ENCODE measurements at places on chromosomes 1 and 21. TPM values are rescaled to one million over a fixed set of nuclear protein-coding genes. Genes with fewer than 3 reads are reported as not detected.
A peak's percentile ranks its signal among the peaks of the same experiment; 100 is the strongest.

TP73 gene
- 15.2 TPM for total RNA-seq

SLC22A15 gene
- 1.8 TPM for total RNA-seq

DNA sequence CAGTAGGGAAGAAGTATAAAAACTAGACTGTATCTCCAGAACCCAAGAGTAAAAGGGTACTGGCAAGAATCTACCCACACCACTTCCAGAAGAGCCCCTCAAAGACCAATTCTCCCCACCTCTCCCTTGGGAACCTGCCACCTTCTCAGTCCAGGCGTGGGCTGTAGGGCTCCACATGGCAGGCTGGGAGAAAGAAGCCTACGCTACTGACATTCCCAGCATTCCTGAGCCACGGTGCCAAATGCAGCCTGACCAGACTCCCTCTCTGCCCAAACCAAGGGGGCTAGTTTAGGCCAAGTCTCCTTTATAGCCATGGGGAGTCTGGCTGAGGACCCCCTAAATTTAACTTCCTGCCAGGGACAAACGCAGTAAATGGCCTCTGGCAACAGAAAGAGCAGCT is 2.0 kb downstream of the UBE2Q1 start:
- H3K27me3 ChIP-seq = no peaks in the 10 kb centered on the region
- H3K4me1 ChIP-seq = peaks cover 27% of the 10 kb centered on the region
- H3K36me3 ChIP-seq = peaks cover 42% of the 10 kb centered on the region
- no peak for DNase-seq
- peak overlapping the region; percentile 86 for H3K4me3 ChIP-seq

SAMD11 gene
- 0.61 TPM for total RNA-seq

- no peaks in the 10 kb centered on the region for H3K4me1 ChIP-seq
- H3K4me3 ChIP-seq = no peak overlapping the region
- peaks cover 4% of the 10 kb centered on the region for H3K27me3 ChIP-seq
- H3K36me3 ChIP-seq = no peaks in the 10 kb centered on the region
- H3K27ac ChIP-seq = no peak overlapping the region
Measured at GRCh38 chr1:18581420-18581880, 49.2 kb upstream of the PAX7 start.

TMEM9 gene
- 10.7 TPM for total RNA-seq

AMY2B gene
- 8.0 TPM for total RNA-seq

GRCh38 chr1:116986421-116987255 is 14.9 kb upstream of the CD101 start:
- peaks cover 4% of the 10 kb centered on the region for H3K27me3 ChIP-seq
- no peak for DNase-seq
- H3K36me3 ChIP-seq = no peaks in the 10 kb centered on the region

GRCh38 chr1:188006354-188006753 is 1177.6 kb downstream of the PLA2G4A start:
- H3K4me1 ChIP-seq = no peaks in the 10 kb centered on the region
- no peak for DNase-seq
- H3K36me3 ChIP-seq = no peaks in the 10 kb centered on the region
- H3K4me3 ChIP-seq = no peak overlapping the region
- H3K27me3 ChIP-seq = no peaks in the 10 kb centered on the region
- H3K27ac ChIP-seq = no peak overlapping the region

CDA gene
- not detected for total RNA-seq

DNA sequence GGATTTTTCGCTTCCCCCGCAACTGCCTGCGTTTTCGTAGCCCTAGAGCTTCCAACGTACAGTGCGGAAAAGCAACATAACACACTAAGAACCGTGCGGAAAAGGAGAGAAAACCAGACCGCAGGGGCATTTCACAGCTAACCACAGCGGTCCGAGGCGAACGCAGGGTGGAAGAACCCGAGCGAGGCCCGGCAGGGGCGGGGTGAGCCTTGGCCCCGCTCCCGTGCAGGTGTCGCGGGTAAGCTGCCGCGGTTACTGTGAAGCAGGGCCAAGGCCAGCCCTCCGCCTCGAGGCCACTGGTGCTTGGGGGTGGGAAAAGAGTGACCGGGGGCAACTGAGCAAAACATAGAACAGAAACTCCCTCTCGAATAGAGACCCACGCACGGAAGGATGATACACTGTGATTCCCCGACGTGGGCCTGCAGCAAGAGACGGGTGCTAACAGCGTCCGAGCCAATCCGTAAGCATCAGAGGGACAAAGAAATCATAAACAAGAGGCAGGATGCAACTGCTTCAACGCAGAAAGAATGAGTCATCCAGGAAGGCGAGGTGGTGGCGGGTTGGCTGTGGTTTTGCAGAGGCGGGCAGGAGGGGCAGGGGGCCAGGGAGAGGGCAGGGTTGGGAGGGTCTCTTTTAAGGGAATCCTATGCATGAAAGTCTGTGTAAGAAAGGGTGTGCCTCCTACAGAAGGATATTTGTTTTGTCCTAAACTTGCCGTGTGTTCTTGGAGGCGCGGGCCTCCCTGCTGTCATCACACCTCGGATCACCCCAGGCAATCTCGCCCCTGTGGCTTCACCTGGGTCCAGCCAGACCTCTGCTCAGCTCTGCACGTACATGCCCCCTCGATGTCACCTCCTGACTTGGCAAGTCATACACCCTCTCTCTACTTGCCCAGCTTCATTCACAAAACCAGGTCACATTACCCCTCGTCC is 7.3 kb downstream of the GNG4 start:
- H3K27me3 ChIP-seq = peaks cover 54% of the 10 kb centered on the region
- H3K27ac ChIP-seq = peak overlapping the region; percentile 79
- peaks cover 29% of the 10 kb centered on the region for H3K4me1 ChIP-seq
- DNase-seq = peak; percentile 90
- H3K4me3 ChIP-seq = peak overlapping the region; percentile 72

- H3K4me3 ChIP-seq = no peak overlapping the region
- no peaks in the 10 kb centered on the region for H3K36me3 ChIP-seq
- DNase-seq = no peak
- no peak overlapping the region for H3K27ac ChIP-seq
Measured at GRCh38 chr1:14937288-14937949, 216.1 kb upstream of the TMEM51 start.

DNA sequence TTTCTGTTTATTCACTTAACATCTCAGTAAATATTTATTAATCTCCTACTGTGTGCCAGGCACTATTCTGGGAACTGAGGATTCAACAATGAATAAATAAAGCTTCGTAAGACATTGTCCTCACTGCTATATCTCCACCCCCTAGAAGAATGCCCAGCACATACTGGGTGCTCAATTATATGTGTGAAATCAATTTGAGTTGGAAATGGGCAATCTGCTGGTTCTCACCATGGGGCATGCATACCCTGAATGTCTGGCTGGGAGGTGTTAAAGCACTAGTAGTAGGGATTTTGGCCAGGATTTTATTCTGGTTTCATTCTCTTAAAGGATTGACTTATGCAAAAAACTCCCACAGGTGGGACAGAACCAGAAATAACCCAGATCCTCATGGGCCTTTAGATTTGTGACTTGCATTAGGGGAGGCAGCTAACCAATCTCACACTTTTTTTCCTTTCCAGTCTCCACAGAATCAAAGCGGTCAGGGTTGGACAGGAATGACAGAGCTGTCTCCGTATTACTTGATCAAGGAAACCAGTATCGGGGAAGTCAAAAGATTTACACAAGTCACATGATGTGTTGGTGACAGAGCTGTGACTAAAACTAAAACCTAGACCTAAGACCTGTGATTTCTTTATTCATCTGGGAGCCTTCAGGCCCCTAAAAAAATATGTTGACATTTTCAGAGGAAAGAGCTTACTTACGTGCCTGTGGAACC is 12.8 kb downstream of the GFI1 start:
- H3K27ac ChIP-seq = peak overlapping the region; percentile 81
- peaks cover 78% of the 10 kb centered on the region for H3K36me3 ChIP-seq
- no peaks in the 10 kb centered on the region for H3K27me3 ChIP-seq
- peak; percentile 77 for DNase-seq
- peak overlapping the region; percentile 5 for H3K4me3 ChIP-seq

DNA sequence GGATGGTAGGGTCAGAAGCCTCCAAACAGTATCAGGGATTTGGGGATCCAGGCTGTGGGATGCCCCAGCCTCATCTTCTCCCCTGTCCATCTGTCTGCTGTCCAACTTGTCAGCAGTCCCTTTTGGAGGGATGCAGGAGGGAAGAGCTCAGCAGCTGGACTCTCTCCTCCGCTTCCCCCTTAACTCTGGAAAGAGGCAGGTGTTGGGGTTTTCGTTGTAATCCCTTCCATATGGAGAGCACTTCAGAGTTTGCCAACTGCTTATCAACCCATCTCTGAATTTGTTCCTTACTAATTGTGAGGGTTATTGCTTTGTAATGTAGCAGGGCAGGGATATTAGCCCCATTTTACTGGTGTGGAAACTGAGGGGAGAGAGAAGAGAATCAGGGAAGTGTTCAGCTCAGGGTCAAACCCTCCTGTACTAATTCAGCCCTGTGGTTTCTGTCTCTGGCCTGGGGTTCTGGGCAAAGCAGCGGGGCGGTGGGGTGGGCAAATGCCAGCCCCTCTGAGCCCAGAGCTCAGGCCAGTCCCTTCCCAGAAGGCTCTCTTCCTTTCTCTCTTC is 3.2 kb downstream of the CITED4 start:
- H3K36me3 ChIP-seq = peaks cover 2% of the 10 kb centered on the region
- no peak overlapping the region for H3K27ac ChIP-seq
- peaks cover 16% of the 10 kb centered on the region for H3K4me1 ChIP-seq
- peaks cover 30% of the 10 kb centered on the region for H3K27me3 ChIP-seq

DNA sequence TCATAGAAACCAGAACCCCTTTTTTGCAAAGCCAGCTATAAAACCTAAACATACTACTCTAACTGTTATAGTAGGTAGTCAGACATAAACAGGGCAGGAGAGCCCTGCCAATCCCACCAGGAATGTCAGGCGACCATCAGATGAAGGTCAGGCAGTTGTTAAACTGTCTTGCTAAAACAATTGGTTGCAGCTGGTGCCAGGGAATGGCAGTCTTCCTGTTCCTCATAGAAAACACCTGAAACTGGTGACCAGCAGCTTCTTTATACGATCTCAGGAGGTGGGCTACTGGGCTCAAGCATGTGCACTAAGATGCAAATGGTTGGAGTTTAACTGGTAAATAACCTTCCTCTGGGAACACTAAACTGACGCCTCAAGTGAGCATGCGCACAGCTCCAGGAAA is 224.1 kb downstream of the COL11A1 start:
- no peak overlapping the region for H3K27ac ChIP-seq
- DNase-seq = no peak
- no peaks in the 10 kb centered on the region for H3K27me3 ChIP-seq

- H3K4me1 ChIP-seq = no peaks in the 10 kb centered on the region
- no peak for DNase-seq
- H3K4me3 ChIP-seq = no peak overlapping the region
- H3K27me3 ChIP-seq = peaks cover 4% of the 10 kb centered on the region
- no peaks in the 10 kb centered on the region for H3K36me3 ChIP-seq
Measured at GRCh38 chr1:112729909-112730308, 14.8 kb upstream of the PPM1J start.

SH2D2A gene
- total RNA-seq = 157 TPM

- H3K4me3 ChIP-seq = peak overlapping the region; percentile 97
- peak overlapping the region; percentile 75 for H3K27ac ChIP-seq
- peaks cover 6% of the 10 kb centered on the region for H3K36me3 ChIP-seq
- DNase-seq = no peak
- H3K27me3 ChIP-seq = no peaks in the 10 kb centered on the region
Measured at GRCh38 chr1:111204983-111205713, 4.7 kb upstream of the DENND2D start.

SLFNL1 gene
- 0.35 TPM for total RNA-seq

PRR9 gene
- total RNA-seq = not detected

- peak overlapping the region; percentile 93 for H3K4me3 ChIP-seq
- no peaks in the 10 kb centered on the region for H3K27me3 ChIP-seq
- peak overlapping the region; percentile 70 for H3K27ac ChIP-seq
- peaks cover 12% of the 10 kb centered on the region for H3K36me3 ChIP-seq
- peaks cover 62% of the 10 kb centered on the region for H3K4me1 ChIP-seq
Measured at GRCh38 chr1:11736746-11737639, 1.1 kb downstream of the AGTRAP start.

- peak; percentile 42 for DNase-seq
- peaks cover 9% of the 10 kb centered on the region for H3K4me1 ChIP-seq
- peaks cover 9% of the 10 kb centered on the region for H3K36me3 ChIP-seq
Measured at GRCh38 chr1:9767964-9768668, 55.6 kb downstream of the CLSTN1 start.

ZMPSTE24 gene
- 41.1 TPM for total RNA-seq

GRCh38 chr1:217435204-217435603 is 195.7 kb downstream of the GPATCH2 start:
- no peaks in the 10 kb centered on the region for H3K4me1 ChIP-seq
- H3K4me3 ChIP-seq = no peak overlapping the region
- H3K36me3 ChIP-seq = peaks cover 11% of the 10 kb centered on the region
- no peak overlapping the region for H3K27ac ChIP-seq

SH2D5 gene
- not detected for total RNA-seq

DNA sequence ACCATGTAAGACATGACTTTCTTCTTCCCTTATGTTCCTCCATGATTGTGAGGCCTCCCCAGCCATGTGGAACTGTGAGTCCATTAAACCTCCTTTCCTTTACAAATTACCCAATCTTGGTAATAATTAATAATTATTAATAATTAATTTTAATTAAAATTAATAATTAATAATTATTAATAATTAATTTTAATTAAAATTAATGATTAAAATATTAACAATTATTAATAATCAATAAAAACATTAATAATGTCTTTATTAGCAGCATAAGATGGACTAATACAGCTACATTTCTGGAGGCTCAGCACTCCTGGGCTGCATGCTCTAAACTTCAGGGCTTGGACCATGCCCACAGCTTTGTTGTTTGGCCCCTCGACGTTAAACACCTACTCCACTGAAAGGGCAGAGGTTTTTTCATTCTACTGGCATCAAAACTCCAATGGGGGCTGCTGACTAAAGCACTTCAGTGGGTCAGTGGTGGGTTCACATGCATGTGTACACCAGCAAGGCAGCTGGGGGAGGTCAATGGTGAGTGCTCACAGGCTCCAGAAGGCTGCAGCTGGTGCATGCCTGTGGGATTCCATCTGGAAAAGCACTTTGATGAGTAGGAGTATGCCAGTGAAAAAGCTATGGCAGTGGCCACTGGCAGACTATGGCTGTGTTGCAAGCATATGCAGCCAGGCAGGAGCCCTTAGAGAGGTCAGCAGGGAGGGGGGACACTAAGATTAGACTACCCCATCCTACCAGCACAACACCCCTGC is 561.3 kb downstream of the NCAM2 start:
- H3K4me1 ChIP-seq = no peaks in the 10 kb centered on the region
- H3K27ac ChIP-seq = no peak overlapping the region
- no peak overlapping the region for H3K4me3 ChIP-seq
- DNase-seq = no peak
- no peaks in the 10 kb centered on the region for H3K27me3 ChIP-seq
- H3K36me3 ChIP-seq = no peaks in the 10 kb centered on the region

- H3K27me3 ChIP-seq = peaks cover 46% of the 10 kb centered on the region
- DNase-seq = peak; percentile 45
- no peak overlapping the region for H3K27ac ChIP-seq
- no peak overlapping the region for H3K4me3 ChIP-seq
- H3K4me1 ChIP-seq = peaks cover 14% of the 10 kb centered on the region
Measured at GRCh38 chr1:228691926-228692325, 43.4 kb upstream of the RHOU start.

GRCh38 chr1:92843046-92843423 is 11.2 kb downstream of the RPL5 start:
- H3K4me1 ChIP-seq = peaks cover 27% of the 10 kb centered on the region
- H3K27me3 ChIP-seq = no peaks in the 10 kb centered on the region
- H3K4me3 ChIP-seq = no peak overlapping the region
- no peak overlapping the region for H3K27ac ChIP-seq

Measured in activated CD8-positive, alpha-beta memory T cell treated with anti-CD3 and anti-CD28 coated beads, Interleukin-2, amount 10 ng/mL, durations not matched to agents 7 days and 5 days (primary cell).